Cortex of kidney (tissue), 1 donor: ENCODE measurements at places on chromosomes 2 and 18.

GRCh38 chr2:106065268-106065982 is 128.7 kb downstream of the UXS1 start:
- DNase-seq = no peak

GRCh38 chr2:9388199-9388681 is 35.1 kb downstream of the ITGB1BP1 start:
- DNase-seq = no peak

DNA sequence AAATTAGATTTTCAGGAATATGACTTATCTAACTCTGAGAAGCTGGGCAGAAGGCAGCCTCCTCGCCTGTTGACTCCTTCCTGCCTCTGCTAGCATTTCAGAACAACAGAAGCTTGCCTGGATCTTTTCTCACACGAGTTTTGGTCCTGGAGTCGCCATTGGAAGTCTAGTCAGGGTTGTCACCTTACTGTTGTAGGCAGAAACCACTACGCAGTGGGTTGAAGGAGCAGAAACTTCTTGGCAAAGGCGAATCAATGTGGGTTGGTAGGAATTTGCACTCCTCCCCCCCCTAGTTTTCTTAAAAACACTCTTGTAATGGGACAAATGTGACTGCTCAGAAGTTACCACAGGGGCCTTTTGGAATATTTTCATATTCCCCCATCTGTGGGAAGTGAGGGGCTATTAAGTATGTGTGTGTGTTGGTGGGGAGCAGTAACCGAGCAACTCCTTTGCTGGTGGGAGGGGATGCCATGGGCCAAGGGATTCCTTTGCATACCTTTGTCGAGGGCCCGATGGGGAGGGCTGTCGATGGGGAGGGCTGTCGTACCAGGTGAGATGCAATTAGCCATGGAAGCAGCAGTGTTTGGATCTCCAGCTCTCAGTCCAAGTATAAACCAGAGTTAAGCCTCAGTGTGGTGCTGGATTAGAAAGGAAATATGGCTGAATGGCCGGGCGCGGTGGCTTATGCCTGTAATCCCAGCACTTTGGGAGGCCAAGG is 117.4 kb downstream of the FMNL2 start:
- DNase-seq = no peak

DNA sequence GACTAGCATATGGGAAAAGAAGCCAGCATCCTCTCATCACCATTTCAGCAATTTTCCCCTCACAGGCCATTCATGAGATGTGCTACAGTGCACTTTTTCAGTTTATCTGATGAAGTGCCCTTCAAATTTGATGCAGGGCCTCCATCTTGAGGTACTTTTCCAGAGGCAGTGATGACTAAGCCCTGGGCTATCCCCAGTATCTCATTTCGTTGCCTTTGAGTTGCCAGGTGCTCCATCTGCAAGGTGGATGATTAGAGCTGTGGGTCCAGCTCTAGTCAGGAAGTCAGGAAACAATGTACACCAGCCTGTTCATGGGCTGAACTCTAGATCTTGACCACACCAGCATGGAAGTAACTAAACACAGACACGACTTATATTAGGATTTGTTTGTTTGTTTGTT is 425.2 kb downstream of the METTL4 start:
- no peak for DNase-seq

DNA sequence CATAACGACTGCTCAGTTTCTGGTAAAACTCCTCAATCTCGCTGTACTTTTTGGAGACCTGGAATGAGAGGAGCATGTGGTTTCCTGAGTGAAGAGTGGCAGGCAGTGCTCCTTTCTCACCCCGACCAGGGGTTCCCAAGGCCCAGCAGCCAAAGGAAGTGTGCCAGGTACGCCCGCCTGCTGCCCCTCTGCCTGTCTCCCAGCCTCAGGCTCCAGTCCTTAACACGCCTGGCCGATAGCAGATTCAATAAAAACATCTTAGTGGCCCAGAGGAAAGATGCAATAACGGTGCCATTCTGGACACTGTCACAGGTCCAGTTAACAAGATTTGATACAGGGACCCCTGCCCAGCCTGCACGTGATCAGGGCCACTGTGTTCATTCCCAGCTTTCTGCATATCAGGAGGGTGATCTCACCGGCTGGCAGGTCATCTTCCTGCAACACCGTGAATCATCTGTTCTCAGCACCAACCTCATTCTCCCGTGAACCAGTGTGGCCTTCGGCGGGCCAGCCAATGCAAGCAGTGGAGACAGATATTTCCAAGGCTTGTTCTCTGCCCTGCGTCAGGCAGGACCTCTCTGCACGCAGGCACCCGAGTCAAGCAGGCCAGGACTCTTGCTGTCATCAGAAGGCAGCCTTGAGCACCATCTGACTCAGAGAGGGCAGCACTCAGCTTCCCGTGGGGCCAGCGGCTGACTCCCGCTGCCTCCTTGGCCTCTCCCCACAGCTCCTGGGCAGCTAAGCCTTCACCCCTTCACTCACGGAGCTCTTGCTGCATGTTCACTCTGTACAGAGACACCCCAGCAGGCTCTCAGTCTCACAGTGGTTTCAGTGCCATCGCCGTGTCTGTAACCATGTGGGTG is 9.5 kb downstream of the HS1BP3 start:
- no peak for DNase-seq

DNA sequence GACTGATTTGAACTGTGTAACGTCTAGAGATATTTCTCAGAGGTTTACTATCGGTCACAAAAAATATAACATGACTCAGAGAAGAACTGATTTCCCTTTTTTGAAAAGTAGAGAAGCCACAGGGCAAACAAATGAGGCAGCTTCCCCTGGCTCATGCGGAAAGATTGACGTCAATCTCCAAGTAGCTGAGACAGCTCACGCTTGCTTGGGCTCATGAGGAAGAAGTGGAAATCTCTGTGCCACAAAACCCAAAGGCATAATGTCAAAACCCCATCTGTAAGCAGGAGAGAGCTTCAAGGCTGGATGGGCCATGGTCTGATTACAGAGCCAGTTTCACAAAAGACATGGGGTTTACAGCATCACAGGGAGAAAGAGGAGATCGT is 188.1 kb downstream of the ARL4C start:
- no peak for DNase-seq

GRCh38 chr2:196097864-196098660 is 29.4 kb upstream of the DNAH7 start:
- no peak for DNase-seq

- DNase-seq = no peak
Measured at GRCh38 chr18:13436576-13436975, 218.0 kb downstream of the LDLRAD4 start.

- DNase-seq = no peak
Measured at GRCh38 chr18:74290794-74291471, 830 bp downstream of the CYB5A start.

GRCh38 chr18:28669165-28669564 is 492.2 kb upstream of the CDH2 start:
- no peak for DNase-seq

GRCh38 chr2:128464456-128464855 is 145.8 kb upstream of the HS6ST1 start:
- no peak for DNase-seq

DNA sequence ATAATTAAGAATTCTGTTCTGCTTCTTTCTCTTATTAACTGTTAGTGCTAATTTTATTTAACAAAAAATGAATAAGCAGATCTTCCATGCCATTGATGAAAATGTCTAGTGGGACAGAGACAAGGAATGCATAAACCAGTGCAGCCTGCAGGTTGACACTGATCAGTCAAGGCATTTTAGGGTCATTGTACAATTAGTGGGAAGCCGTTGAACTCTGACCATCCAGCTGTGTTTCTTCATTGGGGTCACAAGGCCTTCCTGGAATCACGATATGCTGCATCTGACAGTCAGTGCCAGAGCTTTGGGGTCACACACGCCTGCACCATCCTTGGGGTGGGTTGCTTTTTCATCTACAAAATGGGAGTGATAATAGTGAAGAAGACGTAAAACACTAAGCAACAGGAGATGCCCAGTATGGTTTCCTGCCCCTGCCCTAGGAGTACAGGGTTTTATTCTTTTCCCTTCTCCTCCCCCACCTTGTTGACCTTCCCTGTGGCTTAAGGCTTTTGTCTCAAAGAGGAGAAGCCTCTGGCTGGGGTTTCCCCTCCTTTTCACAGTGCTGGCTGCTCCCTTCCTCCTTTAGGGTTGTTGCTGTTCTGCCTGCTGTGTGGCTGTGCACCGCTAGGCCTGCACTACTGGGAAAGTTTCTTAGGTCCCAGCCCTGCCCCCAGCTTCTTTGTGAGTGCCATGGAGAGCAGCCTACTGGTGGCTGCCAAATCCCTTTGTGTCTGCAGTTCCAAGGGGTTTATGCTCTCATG is 245.6 kb downstream of the TPGS2 start:
- DNase-seq = no peak

- no peak for DNase-seq
Measured at GRCh38 chr2:43059183-43059897, 167.1 kb downstream of the ZFP36L2 start.

DNA sequence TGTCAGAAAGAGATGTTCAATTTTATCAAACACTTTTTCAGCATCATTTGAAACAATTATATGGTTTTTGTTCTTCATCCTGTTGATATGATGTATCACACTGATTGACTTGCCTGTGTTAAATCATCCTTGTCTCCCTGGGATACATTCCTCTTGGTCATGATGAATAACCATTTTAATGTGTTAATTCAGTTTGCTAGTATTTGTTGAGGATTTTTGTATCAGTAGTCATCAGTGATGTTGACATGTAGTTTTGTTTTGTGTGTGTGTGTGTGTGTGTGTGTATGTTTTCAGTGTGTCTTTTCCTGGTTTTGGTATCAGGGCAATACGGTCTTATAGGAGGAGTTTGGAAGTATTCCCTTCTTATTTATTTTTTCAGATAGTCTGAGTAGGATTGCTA is 325.4 kb downstream of the ZNF804A start:
- no peak for DNase-seq
